ENCODE measurements at places on chromosomes 5 and 9. TPM values are rescaled to one million over a fixed set of nuclear protein-coding genes. Genes with fewer than 3 reads are reported as not detected.
A peak's percentile ranks its signal among the peaks of the same experiment; 100 is the strongest.

Gene MCC
- total RNA-seq, result 0.83 TPM

Gene CCNI2
- 1.1 TPM for total RNA-seq

- H3K27ac ChIP-seq, result peak overlapping the region; percentile 5
- no peak overlapping the region for H3K4me3 ChIP-seq
- DNase-seq, result no peak
- H3K36me3 ChIP-seq, result no peaks in the 10 kb centered on the region
- no peaks in the 10 kb centered on the region for H3K27me3 ChIP-seq
Measured at GRCh38 chr9:99181206-99181605, 40.5 kb downstream of the ALG2 start.

DNA sequence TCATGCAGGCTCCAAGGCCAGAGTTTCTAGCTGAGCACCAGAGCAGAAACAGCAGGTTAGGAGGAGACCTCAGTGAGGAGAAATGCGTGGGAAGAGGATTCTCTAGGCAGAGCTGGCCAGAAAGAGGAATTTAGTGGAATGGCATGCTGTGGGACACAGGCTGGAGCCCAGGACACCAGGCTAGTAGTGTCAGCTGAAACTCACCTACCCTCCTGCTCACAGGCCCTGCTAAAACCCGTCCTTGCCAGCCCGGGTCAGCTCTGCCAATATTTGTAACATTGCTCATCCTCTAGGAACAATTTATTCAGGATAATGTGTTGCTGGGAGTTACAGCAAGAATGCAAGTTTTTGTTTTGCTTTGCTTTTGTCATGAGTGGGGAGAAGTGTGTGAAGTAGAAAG is 40.2 kb upstream of the AGXT2 start:
- DNase-seq, result no peak
- H3K27me3 ChIP-seq, result peaks cover 2% of the 10 kb centered on the region
- no peak overlapping the region for H3K4me3 ChIP-seq
- H3K27ac ChIP-seq, result no peak overlapping the region

DNA sequence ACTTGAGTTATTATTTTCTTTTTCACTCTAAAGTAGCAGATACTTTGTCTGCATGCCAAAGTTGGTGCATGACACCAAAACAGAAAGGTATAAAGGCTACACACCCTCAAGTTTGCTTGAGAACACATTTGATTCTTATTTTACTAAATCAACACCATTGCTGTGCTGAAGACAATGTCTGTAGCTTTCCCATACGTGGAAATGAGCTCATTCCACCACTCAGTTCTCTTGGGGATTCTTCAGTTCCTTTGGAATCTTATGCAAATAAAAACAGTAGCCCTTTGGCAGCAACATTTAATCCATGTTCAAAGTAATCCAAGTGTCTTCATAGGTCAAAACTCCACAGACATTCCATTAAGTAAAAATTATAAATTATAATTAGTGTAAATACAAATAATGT is 264.9 kb downstream of the TLE1 start:
- no peak overlapping the region for H3K27ac ChIP-seq
- no peaks in the 10 kb centered on the region for H3K36me3 ChIP-seq
- no peaks in the 10 kb centered on the region for H3K27me3 ChIP-seq
- no peak for DNase-seq
- H3K4me3 ChIP-seq, result no peak overlapping the region

- H3K4me1 ChIP-seq, result no peaks in the 10 kb centered on the region
- H3K36me3 ChIP-seq, result no peaks in the 10 kb centered on the region
- no peak overlapping the region for H3K4me3 ChIP-seq
- no peaks in the 10 kb centered on the region for H3K27me3 ChIP-seq
- no peak overlapping the region for H3K27ac ChIP-seq
- DNase-seq, result no peak
Measured at GRCh38 chr5:17000291-17000939, 64.3 kb upstream of the MYO10 start.

All from B cell (primary cell).